ENCODE measurements at places on chromosomes 6 and 20. TPM values are rescaled to one million over a fixed set of nuclear protein-coding genes. Genes with fewer than 3 reads are reported as not detected.

Gene ALDH8A1
- total RNA-seq: 9.3 TPM

GRCh38 chr6:5663739-5664138 lies 343.0 kb downstream of the NRN1 start:
- DNase-seq: no peak

- DNase-seq: no peak
Observed at GRCh38 chr6:79787626-79788025, 156.5 kb downstream of the SH3BGRL2 start.

DNA sequence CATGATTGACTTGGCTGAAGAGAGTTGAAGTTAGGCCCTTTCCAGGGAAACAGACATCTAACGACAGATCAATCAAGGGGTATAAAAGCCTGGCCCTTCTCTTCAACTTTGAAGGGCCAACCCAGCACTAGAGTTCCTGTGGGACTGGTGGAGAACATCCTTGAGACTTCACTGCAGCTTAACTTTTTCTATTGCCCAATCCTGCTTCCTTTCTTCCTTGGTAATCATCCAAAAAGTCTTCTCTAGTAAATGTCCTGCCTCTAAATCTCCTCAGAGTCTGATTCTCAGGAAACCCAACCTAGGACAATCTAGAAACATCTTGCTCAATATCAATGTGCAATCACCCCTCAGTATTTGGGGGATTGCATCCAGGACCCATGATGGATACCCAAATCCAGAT lies 1.9 kb downstream of the MKKS start:
- DNase-seq: no peak

All from kidney epithelial cell (primary cell).